Fibroblast of lung (primary cell): ENCODE measurements at places on chromosomes 1 and 21.

GRCh38 chr1:154851392-154852177 is 18.5 kb downstream of the KCNN3 start:
- DNase-seq: no peak

- no peak for DNase-seq
Observed at GRCh38 chr1:65221638-65222339, 73.8 kb downstream of the AK4 start.

GRCh38 chr1:107954719-107955415 is 10.1 kb downstream of the VAV3 start:
- no peak for DNase-seq

GRCh38 chr1:87600854-87601253 is 272.2 kb downstream of the LMO4 start:
- no peak for DNase-seq

- peak; percentile 6 for DNase-seq
Observed at GRCh38 chr21:36079010-36079649, 9.3 kb downstream of the CBR1 start.

GRCh38 chr1:84297546-84298244 is 3.8 kb upstream of the SAMD13 start:
- DNase-seq: no peak

- DNase-seq: peak; percentile 64
Observed at GRCh38 chr1:226679853-226680516, 59.1 kb downstream of the ITPKB start.

DNA sequence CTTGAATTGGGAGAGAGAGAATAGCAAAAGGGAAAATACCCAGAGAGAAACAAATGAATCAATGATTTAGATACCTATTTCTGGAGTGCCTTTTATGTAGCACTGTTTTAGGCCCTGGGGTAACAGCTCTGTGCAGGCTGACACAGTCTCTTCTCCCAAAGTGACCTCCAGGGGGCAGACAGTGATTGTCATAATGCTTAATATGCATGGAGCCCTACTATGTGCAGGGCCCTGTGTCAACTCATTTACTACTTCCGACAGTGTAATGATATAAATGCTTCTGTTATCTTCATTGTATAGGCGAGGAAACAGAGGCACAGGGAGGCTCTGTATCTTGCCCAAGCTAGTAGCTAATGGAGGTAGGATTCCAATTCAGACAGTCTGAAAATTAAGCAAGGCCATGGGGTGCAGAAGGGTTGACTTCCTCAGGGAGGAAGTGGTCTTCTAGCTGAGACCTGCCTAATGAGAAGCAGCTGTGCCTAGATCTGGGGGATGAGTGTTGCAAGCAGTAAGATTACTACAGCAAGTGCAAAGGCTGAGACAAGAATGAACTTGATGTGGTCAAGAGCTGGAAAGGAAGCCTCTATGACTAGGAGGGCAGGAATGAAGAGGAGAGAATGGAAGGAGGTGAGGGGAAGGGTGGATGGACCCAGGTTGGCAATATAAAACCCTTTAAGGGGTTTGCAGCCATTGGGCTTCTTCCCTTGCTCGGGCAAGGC is 16.2 kb upstream of the SERINC2 start:
- DNase-seq: peak; percentile 91

DNA sequence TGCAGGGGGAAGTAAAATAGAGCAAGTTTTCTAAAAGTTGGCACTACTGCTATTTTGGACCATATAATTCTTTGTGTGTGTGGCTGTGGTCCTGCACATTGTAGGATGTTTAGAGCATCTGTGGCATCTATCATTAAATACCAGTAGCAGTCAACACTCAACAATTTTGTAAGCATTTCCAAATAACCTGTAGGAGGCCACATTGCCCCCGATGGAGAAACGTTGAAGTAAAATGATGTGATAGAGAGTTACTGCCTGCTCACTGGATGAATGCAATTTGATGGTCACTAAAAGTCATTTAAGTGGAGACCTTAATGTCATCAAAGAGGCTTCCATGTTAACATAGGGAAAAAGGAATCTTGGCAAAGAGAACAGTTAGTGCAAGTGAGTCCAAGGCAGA is 560.8 kb downstream of the NEGR1 start:
- no peak for DNase-seq

DNA sequence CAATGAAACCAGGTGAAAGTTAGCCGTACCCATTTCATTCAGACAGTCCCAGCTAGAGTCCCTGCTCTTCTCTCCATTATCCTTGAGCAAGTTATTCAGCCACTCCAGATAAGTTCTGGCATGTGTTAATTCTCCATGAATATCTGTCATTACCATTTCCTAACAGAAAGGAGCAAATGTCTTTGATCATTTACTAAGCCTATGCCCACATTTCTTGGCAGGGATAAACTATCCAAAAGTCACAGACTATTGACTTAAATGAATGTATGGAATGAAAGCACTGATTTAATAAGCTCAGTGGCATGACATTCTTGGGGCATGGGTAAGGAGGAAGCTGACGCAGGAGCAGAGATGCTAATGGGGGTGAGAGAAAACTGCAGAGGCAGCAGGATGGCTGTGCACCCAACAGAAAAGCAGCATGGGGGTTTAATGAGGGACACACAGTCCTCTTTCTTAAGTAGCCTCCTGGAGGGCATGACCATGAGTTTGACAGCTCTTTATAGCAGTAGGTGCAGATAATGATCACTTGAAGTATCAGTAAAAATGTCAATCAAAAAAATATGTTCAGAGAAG is 17.6 kb upstream of the DHCR24 start:
- peak; percentile 34 for DNase-seq

GRCh38 chr1:10295481-10296085 is 85.2 kb downstream of the KIF1B start:
- no peak for DNase-seq

- DNase-seq: peak; percentile 79
Observed at GRCh38 chr1:245448975-245449431, 294.2 kb downstream of the KIF26B start.

GRCh38 chr1:242139442-242139841 is 140.5 kb upstream of the MAP1LC3C start:
- DNase-seq: no peak

DNA sequence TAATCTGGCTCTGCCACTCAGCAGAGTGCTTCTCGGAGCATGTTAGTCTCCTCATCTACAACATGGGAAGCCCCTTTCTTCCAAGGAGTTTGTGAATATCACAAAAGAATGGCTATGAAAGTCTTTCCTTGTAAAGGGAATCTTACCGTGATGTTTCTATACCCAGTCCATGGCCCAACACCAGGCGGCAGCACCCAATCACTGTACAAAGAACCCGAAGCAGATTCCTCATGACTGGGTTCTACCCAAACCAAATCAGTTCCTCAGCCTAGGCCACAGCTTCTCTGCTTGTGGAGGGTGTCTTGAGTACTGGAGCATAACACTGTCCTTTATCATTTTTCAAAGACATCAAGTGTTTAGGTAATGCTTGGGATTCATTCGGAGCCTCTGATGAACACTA is 16.6 kb upstream of the SLFNL1 start:
- DNase-seq: no peak

DNA sequence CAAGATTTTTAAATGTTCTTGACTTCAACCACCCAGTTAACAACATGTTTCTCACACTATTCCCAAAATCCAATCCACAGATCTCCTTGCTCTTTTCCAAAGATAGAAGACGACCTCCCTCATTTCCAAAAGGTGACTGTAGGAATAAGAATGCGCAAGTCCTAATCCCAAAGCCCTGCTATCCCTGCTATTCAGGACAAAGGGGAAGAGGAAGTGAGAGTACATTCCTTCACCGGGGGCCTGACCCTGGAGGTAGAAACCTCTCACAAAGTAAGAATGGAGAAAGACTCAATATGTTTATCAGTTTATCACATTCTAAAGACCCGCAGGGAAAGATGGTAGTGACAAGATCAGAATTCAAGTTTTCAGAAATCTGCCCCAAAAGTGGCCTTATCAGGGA is 55.7 kb downstream of the PLEKHA6 start:
- DNase-seq: no peak

DNA sequence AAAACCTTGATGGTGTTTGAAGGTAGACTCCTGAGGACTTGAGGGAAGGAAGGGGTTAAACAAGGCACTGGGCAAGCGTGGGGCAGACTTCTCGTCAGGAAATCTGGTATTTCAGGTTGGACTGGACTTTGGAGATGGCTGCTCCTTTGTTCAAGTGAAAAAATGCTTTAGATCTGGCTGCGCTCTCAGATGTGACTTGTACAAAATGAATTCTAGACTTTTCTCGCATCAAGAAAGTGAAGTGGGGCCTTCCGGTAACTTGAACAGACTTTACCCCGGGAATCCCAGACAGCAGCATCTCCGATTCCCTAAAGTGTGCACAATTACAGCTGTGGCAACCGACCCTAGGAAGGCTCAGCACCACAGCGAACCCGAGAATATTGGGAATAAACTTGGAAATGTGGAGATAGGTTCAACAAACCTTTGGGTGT is 44.3 kb upstream of the ERRFI1 start:
- peak; percentile 27 for DNase-seq

GRCh38 chr1:59292562-59292961 is 4.3 kb upstream of the FGGY start:
- DNase-seq: peak; percentile 84

DNA sequence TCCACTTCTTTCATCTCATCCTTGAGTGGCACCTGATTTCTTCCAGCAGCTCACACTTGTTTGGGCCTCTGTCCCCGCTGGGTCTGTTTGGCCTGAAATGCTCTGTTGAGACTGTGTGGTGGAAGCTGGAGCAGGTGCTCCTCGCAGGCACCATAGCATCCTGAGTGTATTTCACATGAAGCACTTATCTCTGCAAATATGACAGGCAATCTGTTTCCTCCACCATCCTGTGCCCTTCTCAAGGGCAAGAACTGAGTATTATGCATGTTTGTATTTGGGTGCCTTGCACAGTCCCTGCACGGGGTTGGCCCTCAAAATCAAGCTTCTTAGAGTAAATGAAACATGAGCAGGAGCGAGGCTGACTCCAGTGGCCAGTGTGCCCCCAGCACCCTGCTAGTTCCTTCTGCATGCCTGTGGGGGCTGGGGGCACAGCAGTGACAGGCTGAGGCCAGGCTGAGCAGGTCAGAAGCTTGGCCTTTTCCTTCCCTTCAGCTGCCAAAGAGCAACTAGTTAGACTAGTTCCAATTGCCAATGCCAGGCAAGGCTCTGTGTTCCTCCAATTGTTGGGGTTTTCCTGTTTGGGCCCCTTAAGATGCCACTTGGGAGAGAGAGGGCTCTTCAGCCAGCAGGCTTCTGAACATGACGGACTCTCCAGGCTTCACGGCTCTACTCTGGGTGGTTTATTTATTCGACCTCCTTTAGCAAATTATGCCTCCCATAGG is 129.6 kb upstream of the ATP1A1 start:
- no peak for DNase-seq

GRCh38 chr1:58403894-58404293 is 142.6 kb downstream of the OMA1 start:
- DNase-seq: no peak

DNA sequence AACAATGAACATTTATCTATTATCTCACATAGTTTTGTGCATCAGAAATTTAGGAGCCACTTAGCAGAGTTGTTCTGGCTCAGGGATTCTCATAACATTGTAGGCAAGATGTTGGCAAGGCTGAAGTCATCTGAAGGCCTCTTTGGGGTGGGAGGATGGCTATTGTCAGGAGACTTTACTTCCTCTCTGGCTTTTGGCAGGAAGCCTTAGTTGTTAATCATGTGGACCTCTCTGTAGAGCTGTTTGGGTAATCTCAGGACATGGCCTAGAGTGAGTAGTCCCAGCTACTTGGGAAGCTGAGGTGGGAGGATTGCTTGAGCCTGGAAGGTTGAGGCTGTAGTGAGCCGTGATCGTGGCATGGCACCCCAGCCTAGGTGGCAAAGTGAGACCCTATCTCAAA is 40.2 kb downstream of the RASAL2 start:
- peak; percentile 89 for DNase-seq

DNA sequence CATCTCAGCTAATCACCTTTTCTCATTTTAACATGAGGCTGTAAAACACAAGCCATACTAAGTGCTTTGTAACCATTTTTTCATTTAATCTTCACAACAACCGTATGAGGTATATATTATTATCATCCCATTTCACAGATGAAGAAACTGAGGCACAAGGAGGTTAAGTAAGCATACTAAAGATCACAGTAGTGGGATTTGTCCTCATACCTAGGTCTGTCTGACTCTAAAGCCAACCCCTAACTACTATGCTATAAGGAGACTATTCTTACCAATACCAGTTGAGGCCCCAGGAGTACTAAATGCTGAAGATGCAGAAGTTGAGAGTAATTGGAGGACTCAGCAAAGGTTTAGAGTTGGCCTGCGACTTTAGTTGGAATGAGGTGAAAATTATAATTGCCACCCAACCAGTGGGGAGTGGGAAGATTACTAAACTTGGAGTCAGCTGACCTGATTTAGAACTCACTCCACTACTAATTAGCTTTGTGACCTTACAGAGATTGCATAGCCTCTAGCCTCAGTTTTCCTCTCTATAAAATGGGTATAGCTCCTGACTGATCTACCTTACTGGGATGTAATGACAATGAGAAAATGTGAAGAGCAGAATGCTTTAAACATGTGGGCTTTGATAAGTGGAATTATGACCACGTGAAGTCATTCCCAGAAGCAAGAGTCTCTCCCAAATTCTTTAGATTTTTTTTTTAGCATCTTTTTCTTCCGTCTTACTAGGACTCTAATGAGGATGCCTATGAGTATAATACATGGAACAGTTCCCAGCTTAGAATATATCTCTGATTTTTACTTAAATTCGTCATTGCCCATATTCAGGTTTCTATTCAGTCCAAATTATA is 85.8 kb upstream of the IPO9 start:
- no peak for DNase-seq

GRCh38 chr1:213492161-213493041 is 441.4 kb downstream of the RPS6KC1 start:
- DNase-seq: no peak

DNA sequence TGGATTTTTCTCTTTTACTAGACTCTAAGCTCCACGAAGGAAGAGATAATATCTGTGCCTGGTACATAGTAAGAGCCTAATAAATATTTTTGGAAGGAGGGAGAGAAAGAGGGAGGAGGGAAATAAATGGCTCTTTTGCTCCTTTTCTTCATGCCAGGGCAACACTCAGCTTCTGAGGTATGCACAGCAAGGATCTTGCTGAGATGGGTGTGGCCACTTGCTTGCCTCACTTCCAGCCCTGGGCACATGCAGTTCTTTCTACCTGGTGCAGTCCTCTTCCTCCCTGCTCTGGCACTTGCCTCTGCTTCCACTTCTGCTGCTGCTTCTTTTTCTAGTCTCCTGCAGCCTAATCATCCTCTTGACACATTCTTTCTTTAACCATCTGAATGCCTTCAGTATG is 148.1 kb downstream of the FGGY start:
- peak; percentile 59 for DNase-seq

- no peak for DNase-seq
Observed at GRCh38 chr1:240965581-240966091, 353.7 kb upstream of the GREM2 start.

DNA sequence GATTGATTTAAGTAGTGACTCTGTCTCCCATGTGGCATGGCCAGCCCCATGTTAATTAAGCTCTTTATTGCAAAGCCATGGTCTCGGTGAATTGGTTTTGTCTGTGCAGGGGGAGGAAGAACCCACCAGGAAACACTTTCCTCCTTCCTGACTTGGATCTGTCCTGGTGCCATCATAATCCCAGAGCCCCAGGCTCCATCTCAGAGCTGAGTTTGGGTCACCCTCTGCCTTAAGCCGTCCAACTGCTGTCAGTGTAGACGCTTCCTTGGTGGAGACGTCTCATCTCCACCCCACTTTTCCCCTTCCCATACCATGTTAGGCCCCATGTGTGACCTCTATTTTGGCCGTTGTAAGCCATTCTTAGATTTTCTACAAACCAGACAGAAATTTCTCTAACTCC is 36.0 kb upstream of the COL6A2 start:
- no peak for DNase-seq
